ENCODE measurements at places on chromosomes 6 and 20.

DNA sequence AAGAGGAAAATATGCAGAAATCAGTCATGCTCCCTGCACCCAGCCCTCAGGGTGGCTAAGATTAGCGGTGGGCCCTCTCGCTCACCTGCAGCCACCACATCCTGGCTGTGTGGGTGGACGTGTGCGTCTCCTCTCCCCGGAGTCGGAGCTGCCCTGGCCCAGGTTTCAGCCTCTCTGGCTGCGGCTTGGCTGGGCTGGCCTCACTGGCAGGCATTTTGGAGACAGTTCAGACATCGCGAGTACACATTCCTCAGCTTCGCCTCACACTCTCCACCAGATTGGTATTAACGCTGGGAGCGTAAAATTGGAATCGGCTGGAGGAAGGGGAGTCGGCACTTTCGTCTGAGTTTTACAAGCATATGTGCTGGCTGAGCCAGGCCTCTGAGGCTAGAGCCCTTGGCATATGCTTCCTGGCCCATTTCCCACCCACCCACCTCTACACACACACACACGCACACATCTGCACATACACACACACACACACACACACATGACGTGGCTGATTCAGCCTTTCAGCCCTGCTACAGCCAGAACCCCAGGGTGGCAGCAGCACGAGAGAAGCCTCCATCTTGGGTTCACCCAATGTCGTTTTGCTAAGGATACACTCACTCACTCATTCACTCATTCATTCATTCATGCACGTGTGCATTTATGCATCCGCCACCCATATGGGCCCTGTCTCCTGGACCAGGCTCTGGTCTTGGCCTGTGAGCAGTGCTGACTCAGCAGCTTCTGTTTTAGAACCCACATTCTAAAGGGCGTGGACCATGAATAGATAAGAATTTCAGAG is 42.9 kb downstream of the BCAS4 start:
- no peak for DNase-seq

DNA sequence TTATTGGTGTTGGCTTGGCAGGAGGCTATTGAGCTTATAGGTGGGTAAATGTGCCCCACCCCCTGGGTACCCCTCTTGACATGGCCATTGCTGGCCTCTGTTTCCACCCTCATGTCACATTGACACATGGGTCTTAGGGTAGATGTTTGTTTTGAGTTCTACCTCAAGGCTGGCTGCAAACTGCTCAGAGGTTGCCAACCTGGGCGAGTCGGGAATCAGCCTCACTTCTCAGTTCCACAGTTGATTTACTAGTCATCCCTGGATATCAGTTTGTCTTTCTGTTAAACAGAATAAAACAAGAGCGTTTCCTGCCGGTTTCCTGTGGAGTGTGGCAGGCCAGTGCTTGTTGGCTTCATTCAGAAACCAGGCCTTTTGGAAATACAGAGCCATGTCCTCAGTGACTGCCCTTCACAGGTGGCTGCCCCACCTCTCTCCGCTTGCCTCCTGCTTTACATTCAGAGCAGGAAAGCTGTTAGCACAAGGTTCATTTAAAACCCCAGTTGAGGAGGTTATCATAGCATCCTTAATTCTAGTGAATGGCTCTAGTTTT is 105.6 kb downstream of the TCP11 start:
- no peak for DNase-seq

DNA sequence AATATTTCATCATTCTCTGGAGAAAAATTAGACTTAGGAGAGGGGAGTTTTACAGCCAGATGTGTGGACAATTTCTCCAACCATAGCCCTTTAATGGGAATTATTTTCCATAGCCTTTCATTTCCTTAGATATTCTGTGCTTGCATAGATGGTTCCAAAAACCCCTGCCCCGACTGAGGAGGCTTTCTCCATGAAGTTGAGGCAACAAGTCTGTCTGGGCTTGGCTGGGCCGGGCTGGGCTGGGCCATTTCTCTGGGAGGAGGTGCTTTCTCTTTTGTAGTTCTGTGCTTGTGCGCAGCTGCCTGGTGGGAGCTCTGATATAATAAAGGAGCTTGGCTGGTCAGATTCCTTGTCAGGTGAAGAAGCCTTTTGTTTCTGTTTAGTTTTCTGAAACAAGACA is 71.4 kb downstream of the SOBP start:
- DNase-seq, result no peak

DNA sequence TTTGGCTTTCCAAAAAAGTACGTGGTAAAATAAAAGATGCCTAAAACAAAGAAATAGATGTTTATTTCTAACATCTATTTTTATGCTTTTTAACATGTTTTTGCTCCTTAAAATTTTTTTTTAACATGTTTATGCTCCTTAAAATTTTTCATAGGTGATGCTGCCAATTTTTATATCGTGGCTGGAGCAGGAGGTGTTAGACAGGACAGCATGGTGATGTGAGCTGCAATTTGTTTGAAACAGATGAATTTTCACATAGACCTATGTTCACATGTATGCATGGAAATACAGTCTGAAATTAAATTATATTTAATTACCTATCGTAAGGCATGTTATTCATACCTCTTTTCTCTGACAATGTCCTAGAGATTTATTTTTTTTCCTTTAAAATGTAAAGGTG is 784.8 kb downstream of the EPHA7 start:
- DNase-seq, result no peak
